Spinal cord (tissue), 10 donors: ENCODE measurements at places on chromosomes 7 and 10. TPM values are rescaled to one million over a fixed set of nuclear protein-coding genes. Genes with fewer than 3 reads are reported as not detected.

The PHKG1 gene
- polyA plus RNA-seq: 14.9 TPM

DNA sequence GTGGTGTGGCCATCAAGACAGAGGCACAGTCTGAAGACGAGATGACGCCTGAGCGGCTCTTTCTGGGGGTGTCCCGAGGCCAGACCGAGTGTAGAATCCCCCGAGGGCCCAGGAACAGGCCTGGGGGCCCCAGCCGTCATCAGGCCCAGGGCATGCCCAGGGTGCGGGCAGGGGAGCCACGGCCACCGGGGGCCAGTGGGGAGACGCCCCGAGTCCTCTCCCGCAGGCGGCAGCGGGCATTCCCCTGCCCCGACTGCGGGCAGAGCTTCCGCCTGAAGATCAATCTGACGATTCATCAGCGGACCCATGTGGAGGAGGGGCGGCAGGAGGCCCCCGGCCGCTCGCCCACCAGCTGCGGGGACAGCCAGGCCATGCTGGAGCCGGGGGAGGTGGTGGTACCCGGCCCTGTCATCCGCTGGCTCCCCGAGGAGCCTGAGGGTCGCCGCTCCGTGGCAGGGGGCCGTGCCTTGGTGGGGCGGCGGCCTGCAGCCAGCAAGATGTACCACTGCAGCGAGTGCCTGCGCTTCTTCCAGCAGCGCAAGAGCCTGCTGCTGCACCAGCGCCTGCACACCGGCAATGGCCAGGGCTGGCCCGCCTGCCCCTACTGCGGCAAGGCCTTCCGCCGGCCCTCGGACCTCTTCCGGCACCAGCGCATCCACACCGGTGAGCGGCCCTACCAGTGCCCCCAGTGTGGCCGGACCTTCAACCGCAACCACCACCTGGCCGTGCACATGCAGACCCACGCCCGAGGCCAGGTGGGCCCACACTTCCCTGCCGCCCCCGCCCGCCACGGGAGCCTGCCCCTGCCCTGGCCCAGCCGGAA, 19.7 kb downstream of the ZNF783 start:
- no peak for DNase-seq

- no peak for DNase-seq
Observed at GRCh38 chr10:110170142-110170971, 37.0 kb upstream of the MXI1 start.

DNA sequence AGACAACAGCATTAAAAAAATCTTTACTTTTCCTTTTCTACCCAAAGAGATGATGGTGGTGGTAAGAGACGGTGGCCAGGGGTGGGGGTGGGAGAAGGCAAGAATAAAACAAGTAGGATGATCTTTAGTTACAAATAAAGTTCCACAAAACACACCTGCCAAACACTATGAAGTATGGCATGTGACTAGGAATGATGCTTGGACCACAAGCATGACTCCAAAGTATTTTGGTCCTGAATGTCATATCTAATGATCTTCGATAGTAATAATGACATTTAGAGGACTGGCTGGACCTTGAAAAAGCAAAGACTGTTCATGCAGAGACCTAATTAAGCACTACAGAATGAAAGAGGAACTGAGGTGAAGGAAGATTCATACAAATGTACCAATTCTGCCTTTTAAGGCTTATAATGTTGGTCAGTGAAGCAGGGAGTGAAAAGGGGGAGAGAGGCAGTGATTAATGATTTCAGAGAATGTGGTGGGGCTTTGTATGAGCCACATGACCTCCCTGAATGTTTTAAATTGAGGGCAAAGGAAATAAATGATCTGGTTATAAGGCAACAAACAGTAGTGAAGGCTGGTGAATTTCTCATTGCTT, 29.6 kb upstream of the DKK1 start:
- DNase-seq: no peak

The SFTPA1 gene
- polyA plus RNA-seq: not detected

DNA sequence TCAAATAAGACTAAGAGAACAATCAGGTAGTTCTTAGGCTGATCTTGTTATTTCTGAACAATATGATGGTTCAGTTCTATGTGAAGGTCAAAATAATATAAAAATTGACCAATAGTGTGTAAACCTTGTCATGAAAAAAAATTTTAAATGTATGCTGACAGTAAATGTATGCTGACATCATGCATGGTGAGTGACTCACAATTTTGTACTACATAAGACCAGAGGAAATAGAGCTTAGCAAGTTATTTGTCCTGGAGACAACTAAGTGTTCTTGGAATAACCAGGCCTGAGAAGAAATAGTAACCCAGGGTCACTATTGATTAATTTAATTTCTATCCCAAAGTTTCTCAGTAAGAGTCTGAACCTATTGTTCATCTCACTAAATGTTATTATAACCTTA, 182.2 kb upstream of the PCDH15 start:
- DNase-seq: no peak

- DNase-seq: no peak
Observed at GRCh38 chr7:70159121-70159520, 560.8 kb downstream of the AUTS2 start.

GRCh38 chr7:17534348-17534747, 235.9 kb downstream of the AHR start:
- DNase-seq: no peak

DNA sequence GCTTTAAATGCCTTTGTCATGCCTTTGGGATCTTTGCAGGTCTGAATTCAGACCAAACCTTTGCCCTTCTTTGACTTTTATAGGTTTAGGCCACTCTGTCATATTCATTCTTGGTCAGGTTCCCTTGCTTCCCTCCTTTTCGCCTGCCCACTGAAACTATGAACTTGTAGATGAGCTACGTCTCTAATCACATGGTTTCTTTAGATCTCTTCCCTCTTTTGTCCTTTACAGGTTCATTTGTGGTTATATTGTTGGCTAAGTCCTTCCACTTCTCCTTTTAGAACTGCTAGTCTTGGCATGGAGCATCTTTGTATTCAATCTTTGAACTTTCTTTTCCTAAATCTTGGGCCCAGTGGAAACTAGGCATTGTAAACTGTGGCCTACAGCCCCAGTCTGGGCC, 104.0 kb upstream of the ZEB1 start:
- DNase-seq: no peak

DNA sequence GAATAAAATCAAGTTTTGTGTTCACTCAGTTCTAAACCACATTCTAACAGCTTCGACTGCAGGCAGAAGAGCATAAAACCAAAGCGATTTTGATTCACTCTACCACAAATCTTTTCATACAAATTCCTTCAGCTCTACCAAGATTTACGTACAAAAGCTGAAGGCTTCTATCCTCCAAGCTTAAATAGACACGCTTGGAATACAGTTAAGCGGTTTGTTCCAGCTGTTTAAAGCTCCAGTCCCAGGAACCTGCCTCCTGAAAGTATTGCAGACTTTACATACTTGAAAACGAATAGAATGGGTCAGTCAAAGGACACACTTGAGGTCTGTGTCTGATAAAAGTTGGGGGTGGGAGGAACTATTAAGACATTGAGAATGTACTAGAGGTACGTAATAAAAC, 102.9 kb downstream of the MPP7 start:
- no peak for DNase-seq

GRCh38 chr7:99363286-99363685, 11.2 kb upstream of the ARPC1B start:
- no peak for DNase-seq

The SEC23IP gene
- 36.0 TPM for polyA plus RNA-seq

The CLDN12 gene
- polyA plus RNA-seq: 32.0 TPM

- DNase-seq: peak; percentile 43
Observed at GRCh38 chr10:75397496-75398199, 3.9 kb downstream of the ZNF503 start.

GRCh38 chr7:138565071-138565450, 105.0 kb downstream of the TRIM24 start:
- DNase-seq: no peak

GRCh38 chr7:85749696-85750453, 563.0 kb upstream of the SEMA3D start:
- DNase-seq: no peak
